Spinal cord (tissue), 10 donors: ENCODE measurements at places on chromosomes 6 and 20.

DNA sequence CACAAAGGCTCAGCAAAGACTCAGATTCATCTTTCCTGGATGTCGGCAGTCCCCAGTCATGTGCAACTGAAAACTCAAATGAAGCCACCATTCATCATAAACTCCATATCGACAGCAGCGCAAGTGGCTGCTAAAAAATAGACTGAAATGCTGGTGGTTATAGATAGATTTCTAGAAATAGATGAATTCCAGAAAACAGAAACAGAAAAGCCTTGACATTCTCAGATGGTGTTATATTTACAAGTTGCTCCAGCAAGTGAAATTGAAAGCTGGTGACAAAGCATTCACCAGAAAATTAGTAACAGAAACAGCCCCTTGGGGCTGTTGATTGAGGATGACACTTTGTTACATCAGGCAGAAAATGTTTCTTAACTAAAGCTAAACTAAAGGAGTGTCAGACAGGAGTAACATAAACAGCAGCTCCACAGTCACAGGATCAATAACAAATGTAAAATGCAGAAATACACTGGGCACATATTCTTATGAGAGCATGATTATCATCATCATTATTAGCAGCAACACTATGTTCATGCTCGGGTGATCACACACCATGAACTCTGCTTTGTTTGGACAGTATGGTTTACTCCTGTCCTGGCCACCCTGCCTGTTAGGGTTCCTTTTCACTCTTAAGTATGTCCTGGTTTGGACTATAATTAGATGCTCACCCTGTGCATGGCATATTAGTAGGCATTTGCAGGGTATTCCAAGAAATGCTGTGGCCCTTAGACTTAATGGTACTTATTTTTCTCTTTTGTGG, 36.4 kb upstream of the SLC35F1 start:
- no peak for DNase-seq

DNA sequence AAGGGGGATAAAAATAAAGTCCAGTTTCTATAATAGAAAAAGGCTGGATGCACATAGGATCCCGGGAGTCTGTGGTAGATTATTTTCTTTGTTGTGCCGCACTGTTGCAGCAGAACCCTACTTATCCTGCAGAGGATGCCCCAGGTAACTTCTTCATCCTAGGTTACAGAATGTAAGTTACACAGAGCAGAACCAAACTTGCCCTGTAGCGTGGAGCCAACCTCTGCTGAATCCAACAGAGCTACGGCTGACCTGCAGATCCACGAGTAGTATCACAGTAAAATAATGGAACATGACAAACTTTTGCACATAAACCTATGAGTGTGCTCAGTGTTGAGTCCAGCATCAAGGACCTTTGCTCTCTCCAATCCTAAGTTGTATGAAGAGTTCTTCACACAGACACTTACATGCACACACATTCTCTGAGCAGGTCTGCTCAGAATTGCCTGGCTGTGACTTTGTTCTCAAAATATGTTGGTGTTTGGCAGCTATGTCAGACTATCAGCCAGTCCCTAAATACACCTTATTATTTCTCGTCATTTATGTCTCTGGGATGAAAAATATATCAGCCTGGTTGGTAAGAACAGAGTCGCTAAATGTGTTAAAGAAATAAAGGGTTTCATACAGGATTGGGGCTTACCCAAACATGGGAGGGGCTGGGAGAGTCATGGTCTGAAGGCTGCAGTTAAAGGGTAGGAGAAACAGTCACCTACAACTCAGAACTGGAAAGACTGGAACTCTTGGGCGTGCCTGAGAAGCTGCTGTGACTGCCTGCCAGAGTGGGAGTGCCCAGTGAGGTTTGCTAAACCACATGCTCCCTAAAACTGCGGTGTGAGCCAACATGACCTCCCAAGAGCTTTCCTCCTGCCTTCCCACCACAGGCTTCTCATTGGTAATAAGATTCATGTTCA, 165.1 kb upstream of the SLC24A3 start:
- DNase-seq = no peak

- DNase-seq = no peak
These were observed 28.8 kb downstream of the FERMT1 start for GRCh38 chr20:6094063-6094462.

DNA sequence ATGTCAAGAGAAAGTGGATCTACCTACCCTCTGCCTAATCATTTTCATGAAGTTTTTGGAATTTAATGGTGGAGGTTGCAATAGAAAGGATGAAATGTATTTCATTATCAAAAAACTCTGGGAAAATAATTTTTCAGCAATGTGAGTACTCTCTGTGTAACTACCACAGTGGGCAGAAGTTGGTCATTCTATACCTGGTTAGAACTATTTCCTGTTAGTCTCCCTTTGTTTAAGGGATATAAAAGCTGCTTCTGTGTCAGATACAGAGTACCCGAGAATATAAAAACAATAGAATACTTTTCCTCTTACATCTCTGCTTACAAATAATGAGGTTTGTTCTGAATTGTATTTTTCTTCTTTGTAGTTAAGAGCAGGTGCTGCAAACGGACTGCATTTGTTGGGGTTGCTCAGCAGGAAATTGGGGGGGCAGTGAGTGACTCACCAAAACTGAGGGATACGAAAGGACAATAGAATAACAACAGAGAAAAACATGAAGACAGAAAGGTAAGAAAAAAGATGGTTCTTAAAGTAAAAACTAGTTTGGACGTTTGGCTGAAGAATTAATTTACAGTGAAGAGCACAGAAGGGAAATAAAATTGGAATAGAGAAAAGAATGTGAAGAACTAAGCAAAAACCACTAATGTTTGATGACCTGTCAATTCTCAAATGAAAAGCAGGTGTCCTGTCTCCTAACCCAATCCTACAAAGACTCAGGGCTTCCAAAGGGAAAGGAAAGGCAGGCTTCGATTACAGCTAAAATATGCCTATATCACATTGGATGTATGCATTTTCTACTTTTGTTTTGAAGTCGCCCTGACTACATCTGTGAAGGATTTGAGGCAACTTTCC, 703.1 kb downstream of the RFPL4B start:
- DNase-seq = no peak

- DNase-seq = no peak
These were observed 3.4 kb downstream of the KCNB1 start for GRCh38 chr20:49478754-49479689.

GRCh38 chr6:2632368-2632767, 118.4 kb downstream of the MYLK4 start:
- DNase-seq = no peak

DNA sequence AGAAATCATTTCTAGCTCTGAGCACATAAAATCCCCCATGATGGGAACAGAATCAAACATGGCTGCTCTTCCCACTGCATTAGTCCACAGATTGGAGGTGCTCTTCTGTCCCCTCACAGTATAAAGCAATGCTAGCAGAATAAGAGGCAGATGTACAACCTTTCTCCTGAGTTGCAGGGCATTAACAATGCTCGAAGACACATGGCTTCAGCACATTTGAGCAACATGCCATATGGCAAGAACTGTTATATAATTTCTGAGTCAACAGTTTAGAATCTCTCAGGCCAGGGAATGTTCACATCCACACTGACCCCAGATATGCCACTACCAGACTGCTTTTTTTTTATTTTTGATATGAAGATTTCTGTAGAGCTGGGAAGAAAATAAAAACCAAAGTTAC, 119.6 kb downstream of the KIF13A start:
- no peak for DNase-seq

DNA sequence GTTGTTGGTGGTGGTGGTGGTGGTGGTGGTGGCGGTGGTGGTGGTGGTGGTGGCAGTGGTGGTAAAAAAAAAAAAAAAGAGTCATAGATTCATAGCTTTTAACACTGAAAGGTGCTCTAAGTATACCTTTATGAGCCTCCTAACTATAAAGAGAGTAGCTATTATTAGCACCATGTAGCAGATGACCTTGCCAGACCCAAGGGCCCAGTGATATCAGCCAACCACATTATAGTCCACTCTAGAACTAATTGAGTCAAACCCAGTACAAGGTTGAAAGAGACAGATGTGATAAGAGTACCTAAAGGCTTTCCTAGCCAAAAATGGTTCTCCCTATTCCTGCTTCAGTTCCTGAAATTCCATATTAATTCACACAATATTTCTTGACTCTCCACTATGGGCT, 245.3 kb downstream of the HACE1 start:
- DNase-seq = no peak

DNA sequence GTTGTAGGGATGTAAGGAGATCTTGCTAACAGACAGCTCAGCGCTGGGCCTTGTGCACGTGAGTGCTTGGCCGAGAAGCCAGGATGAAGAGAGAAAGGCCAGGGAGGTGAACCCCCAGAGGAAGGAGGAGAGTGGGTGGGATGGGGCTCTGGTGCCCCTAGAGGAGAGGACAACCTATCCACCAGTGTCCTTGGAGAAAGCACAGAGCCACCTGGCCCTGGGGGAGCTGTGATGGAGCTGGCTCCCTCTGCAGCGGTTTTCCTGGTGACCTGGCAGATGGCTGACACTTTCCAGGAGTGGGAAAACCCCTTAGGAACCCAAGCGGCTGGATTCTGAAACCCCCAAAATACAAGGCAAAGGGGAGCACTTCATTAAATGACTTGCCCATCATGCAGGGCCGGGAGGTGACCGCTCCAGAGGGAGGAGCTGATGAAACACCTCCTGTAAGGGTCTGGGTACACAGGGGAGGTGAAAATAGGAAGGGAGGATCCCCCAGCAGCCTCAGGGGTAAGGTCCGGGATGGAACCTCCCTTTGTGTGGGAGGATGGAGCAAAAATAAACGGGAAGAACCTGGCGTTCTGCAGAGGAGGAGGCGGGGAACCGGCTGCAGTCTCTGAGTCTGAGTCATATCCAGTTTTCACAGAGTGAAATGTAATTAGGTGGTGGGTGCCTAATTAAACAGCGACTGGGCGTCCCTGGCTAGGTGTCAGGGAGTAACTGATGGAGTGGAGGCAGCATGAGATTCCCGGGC, 80.4 kb downstream of the SULF2 start:
- no peak for DNase-seq

DNA sequence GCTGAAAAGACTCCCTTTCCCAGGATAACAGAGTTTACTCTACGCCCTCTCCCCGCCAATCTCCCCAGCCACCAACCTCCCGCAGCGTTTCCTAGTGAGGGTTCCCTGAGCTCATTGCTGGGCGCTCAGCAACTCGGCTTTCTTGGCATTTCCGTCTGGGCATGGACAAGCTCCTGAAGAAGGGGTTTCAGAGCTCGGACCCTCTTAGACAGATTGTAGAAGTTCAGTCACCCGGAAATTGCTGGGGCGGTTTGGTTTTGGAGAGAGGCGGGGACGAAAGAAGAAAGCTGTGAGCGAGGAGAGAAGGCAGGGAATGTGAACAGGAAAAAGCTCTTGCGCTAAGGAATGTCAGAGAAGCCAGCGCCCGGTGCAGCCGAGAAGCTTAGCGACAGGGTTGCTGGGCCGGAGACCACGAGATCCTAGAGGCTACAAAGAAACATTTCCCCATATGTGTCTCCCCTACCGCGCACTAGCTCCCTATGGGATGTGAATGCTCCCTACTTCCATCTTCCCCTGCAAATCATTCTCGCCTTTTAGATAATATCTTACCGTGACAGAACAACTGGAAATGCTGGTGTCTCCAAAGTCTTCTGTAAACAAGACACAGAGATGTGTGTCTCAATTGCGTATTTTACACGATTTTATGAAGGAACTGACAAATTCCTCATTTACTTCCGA, 15.8 kb downstream of the POM121L2 start:
- no peak for DNase-seq

- peak; percentile 28 for DNase-seq
These were observed 110.3 kb upstream of the NUP153 start for GRCh38 chr6:17816921-17817611.

- DNase-seq = no peak
These were observed 31.5 kb downstream of the SERPINB1 start for GRCh38 chr6:2810092-2810671.

DNA sequence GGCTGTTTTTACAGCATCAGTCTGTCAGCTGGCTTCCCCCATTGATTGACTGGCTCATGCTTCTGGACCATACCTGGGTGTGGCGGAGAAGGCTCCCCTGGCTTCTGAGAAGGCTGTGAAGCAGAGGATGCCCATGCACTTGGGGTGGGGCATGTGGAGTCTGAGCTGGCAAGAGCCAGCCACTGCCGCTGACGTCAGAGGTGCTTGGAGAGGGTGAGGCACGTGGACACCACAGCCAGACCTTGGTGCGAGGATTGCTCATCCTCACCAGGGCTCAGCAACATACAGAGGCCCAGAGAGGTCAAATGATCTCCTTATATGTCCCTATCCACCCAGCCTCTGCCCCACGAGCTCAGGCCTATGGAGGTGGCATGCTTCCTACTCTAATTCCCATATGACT, 211.2 kb upstream of the PMEPA1 start:
- no peak for DNase-seq

- DNase-seq = no peak
These were observed 6.1 kb upstream of the JARID2 start for GRCh38 chr6:15239616-15240364.

- no peak for DNase-seq
These were observed 219.2 kb downstream of the CLVS2 start for GRCh38 chr6:123215211-123215610.

GRCh38 chr6:24357336-24358218, at the start of gene DCDC2:
Gene DCDC2, minus strand, starts transcription at chr6:24358059. Its CDS starts 309 bp downstream, at chr6:24357750.
- no peak for DNase-seq

GRCh38 chr6:98044151-98044561, 761.1 kb upstream of the MMS22L start:
- DNase-seq = no peak

GRCh38 chr6:169890901-169891300, 139.5 kb downstream of the ERMARD start:
- no peak for DNase-seq

- DNase-seq = no peak
These were observed 339.8 kb downstream of the SOX4 start for GRCh38 chr6:21933351-21933750.

DNA sequence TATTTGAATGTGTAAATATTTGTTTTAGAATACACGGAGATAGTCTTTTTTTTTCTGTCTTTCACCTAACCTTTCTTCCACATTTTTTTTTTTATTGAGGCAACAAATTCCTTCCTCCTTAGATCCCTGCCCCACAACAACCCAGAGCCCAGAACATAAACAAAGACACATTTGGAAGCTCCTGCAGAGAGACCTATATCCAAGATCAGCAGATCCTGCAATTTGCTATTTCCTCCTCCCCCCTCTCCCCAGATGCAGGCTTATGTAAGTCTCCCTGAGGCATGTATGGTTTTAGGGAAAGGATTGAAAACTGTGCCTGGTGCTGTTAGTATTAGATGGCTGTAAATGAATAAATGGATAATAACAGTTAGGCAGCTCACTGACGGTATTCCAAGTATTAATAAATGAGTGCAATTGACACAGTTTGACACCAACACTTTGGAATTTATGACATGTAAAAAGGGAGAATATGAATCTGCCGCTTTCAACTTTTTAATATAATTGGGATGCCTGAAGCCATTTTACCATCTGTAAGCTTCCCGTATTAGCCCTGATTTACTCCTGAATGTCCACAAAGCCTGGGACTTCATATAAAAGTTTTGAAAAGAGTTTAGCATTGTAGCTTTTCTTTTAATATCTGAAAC, 608.3 kb upstream of the CITED2 start:
- no peak for DNase-seq
